HL-60 (cell line): ENCODE measurements at places on chromosomes 5 and 9.
A peak's percentile ranks its signal among the peaks of the same experiment; 100 is the strongest.

GRCh38 chr5:34977934-34978613 lies 48.7 kb downstream of the DNAJC21 start:
- no peak for DNase-seq

GRCh38 chr5:96133341-96134079 lies 171.9 kb upstream of the ELL2 start:
- DNase-seq = no peak

GRCh38 chr9:38015266-38015665 lies 53.8 kb downstream of the SHB start:
- DNase-seq = no peak

- DNase-seq = no peak
Measured at GRCh38 chr9:136059851-136060670, 35.0 kb downstream of the NACC2 start.

DNA sequence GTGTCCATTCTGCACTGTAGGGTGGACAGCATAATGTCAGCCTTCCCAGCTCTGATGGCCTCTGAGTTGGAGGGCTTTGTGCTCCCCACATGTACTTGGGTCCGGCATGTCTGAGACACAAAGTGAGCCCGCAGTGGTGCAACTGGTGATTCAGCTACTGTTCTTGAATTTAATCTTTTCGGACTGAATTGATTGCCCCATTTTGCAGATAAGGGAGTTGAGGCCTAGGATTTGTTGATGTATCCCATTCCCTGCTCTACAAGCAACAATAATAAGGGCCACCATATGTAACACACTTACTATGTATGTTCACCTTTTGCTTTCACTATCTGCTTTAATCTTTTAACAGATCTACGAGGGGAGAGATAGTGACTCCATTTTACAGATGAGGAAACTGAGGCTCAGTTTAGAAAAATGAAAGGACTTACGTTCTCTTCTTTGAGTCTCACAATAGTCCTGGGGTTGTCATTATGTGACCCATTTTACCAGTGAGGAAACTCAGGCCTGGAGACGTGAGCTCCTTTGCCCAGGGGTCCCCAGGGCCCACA lies 4.5 kb downstream of the GSN start:
- no peak for DNase-seq

- DNase-seq = peak; percentile 58
Measured at GRCh38 chr9:36258208-36258995, at the start of gene GNE. GNE (minus strand) TSS chr9:36258448; CDS start chr9:36249355, 9,093 bp downstream.

GRCh38 chr5:21802869-21803490 lies 1050.2 kb downstream of the CDH12 start:
- DNase-seq = no peak

- DNase-seq = no peak
Measured at GRCh38 chr5:151670953-151671636, 15.6 kb downstream of the SPARC start.

- no peak for DNase-seq
Measured at GRCh38 chr5:8714198-8714597, 831.7 kb downstream of the SEMA5A start.

GRCh38 chr5:120457839-120458507 lies 6.1 kb upstream of the PRR16 start:
- peak; percentile 52 for DNase-seq

- no peak for DNase-seq
Measured at GRCh38 chr5:157162919-157163510, 3.0 kb downstream of the GARIN3 start.

DNA sequence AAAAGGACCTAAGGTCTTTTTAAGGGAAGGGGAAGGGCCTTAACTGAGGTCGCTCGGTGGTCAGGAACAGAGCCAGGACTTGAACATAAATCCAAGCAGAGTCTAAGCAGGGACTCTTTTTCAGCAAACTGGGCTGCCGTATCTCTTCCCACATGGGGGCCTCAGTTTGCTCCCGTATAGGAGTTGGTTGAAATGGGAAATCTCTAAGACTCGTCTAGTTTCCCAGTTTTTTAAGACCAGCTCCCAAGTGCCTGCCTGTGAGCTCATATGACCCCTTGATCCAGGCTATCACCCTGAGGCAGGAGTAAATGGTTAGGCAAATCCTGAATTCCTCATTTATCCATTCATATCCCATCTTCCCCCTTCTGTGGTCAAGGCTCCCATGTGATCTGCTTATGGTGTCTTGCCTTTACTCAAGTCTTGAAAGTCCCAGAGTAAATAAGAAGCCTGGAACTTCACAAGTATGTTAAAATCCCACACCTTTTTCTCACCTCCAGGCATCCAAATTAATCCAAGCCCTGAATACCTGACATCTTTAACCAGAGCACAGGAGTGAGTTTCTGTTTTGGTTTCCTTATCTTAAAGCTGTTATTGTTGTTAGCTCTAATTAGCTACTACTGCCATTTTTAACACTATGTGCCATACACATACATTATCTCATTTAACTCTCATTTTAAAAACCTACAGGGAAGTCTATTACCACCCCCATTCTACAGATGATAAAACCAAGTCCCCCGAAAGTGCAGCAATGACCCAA lies 3.0 kb downstream of the ARSI start:
- DNase-seq = no peak

GRCh38 chr5:77873239-77873638 lies 97.1 kb upstream of the TBCA start:
- DNase-seq = no peak

DNA sequence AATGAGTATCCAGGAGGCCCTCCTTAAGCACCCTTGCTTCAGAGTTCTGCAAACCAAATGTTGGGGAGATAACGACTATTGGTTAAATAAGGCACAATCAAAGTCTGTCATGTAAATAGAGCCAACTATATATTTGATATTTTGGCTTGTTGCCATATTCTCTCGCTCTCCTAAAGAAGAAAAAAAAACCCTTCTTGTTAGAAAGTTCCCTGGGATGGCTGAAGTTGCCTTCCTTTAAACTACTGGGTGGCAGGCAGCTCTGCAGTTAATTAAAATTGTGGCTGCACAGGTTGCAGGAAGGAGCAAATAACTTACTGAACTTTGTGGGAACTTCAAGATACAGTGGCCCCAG lies 227.0 kb upstream of the ANKRD55 start:
- no peak for DNase-seq

DNA sequence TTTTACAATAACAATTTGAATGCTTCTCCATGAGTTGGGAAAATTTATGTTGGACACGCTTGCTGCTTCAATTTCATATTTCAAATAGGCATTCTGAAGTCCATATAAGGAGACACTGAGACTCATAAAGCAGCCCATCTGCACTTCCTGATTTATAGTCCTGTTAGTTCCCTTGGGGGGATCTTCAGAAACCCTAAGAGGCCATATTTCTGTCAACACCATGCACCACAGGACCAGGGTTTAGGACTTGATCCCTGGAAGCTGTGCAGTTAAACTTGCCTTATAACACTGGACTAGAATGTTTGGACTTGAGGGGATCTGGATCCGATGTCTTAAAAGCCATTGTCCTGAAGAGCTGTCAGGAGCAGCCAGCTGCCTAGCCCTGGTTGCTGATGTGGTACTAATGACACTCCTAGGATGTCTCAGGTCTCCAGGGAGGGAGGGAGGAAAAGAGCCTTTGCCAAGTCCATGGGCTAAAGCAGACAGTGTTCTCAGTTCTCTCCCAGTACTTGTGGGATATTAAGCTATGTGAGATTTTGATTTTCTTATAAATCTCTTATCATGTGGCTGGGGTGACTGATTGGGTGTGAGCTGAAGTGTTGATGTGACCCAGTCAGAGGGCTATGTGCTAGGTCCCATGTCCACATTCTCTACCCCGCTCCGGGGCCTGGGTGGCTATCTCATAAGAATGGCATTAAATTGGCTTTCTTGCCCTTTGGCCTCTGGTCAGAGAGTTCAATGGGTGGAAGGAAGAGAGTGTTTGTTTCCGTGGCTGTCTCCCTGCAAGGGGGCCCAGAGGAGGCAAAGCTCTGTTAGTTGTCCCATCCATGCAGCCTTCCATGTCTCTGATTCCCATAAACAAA lies 399.8 kb downstream of the OSTF1 start:
- DNase-seq = no peak

GRCh38 chr5:42496397-42497156 lies 73.3 kb downstream of the GHR start:
- DNase-seq = no peak

DNA sequence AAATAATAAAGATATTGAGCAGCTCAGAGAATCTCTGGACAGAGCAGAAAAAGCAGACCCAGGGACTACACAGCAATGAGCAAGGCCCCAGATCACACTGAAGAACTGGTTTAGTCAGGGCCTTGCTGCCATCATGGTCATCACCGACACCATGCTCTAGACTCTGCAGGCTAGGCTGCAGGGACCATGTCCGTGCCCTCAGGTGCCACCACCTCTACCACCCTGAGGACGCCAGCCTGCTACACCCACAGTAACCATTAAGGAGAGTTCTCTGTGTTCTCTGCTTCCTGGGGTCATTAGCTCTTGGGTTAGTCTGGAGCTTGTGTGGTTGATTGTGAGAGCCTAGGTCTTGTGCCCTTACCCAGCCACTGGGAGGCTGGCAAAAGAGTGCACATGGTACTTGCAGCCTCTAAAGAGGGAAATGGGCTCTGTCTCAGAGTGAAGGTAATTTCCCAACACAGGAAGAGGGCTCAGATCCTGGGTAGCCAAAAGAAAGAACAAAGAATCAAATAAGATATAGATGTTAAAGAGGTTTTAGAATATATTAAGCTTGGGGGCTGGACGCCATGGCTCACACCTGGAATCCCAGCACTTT lies 31.9 kb upstream of the JADE2 start:
- no peak for DNase-seq

GRCh38 chr5:54703565-54704255 lies 186.2 kb downstream of the SNX18 start:
- DNase-seq = no peak

GRCh38 chr5:9239626-9240025 lies 306.2 kb downstream of the SEMA5A start:
- no peak for DNase-seq

DNA sequence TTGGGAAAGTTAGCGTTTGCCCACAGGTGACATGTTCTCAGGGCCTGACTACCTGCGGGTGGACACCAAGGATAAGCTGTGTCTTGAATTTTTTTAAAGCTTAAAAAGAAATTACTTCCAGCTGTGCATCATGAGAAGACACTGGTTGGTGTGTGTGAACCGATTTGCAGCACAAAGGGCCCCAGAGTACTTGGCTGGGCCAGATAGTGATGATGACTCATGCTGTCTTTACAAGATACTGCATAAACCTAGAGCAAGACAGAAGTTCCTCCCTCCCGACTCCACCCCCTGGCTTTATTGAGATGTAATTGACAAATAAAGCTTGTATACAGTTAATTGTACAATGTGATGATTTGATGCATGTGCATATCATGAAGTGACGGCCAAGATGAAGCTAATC lies 212.8 kb downstream of the NXNL2 start:
- peak; percentile 15 for DNase-seq

- DNase-seq = no peak
Measured at GRCh38 chr9:134206311-134207300, 42.2 kb upstream of the RNU6ATAC start.

- no peak for DNase-seq
Measured at GRCh38 chr5:606526-607399, 5.4 kb upstream of the CEP72 start.

DNA sequence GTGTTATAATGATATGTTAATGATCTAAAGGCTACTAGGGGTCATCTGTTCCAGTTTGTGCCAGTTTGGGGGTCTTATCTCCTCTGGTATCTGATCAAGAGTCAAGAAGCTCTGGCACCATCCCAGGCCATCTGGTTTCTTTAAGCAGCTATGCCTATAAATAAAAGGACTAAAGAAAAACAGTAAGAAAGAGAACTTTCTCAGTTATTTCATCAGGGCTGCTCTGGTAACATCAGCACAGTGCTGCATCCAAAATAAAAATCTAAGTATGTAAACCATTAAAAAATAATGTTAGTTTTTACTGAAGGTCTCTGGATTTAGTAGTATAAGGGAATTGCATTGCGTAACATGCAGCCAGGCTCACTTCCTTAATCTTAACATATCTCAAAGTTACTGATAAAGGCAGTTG lies 185.0 kb downstream of the NR2F1-AS1 start:
- no peak for DNase-seq

GRCh38 chr5:157294407-157295091 lies 28.6 kb downstream of the CYFIP2 start:
- no peak for DNase-seq

DNA sequence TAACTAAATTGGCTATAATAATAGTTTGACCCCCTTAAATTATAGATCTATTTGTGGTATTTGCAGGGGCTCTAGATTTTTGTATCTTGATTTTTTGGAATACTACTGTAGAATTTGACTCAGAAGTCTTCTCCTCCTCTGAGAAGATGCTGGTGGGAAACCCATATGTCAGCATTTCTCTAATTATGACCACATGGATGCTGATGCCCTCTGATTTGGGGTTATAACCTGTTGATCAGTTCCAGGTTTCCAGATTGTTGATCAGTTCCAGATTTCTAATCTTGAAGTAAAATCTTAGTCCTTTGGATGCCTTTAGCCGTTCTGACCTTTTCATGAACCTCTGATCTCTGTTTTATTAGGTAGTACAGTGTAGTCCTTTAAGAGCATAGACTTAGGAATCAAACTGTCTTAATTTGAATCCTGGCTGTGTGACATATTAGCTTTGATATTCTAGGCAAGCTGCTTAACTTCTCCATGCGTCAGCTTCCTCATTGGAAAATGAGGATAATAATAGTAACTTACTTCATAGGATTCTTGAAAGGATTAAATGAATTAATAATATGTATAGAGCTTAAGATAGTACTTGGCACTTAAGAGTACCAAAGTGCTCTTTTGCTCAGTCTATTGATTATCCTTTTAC lies 8.1 kb downstream of the FSD1L start:
- DNase-seq = no peak

DNA sequence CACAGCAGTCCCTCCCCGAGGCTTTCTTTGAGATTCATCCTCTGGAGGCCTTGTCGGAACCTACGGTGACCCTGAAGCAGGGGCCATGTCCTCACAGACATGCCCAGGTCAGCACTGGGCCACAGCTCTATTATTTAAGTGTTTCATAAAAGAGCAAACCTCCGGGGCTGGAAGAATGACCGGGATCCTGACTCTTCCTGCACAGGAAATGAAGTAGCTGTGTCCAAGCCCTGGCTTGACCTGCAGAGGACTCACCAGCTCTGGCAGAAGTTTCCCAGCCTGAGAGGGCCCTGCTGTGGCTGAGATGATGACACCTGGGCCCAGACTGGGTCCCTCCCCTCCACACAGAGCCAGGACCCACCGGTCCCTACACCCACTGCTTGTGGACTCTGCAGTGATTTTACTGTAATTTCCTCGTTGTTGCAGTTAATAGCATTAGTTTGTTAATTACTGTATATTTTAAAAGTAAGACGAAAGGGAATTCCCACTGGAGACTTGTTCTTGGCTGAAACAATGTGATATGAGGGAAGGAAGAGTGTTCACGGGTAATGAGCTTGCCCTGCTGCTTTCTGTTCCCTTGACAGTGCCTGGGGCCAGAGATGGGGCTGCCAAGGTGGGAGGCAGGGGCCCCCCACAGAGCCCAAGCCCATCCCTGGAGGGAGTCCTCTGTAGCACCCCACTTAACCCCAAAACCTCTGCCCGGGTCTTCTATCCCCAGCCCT lies 72.2 kb downstream of the PCDH1 start:
- DNase-seq = no peak
